ENCODE measurements at places on chromosomes 11 and 22.
A peak's percentile ranks its signal among the peaks of the same experiment; 100 is the strongest.

DNA sequence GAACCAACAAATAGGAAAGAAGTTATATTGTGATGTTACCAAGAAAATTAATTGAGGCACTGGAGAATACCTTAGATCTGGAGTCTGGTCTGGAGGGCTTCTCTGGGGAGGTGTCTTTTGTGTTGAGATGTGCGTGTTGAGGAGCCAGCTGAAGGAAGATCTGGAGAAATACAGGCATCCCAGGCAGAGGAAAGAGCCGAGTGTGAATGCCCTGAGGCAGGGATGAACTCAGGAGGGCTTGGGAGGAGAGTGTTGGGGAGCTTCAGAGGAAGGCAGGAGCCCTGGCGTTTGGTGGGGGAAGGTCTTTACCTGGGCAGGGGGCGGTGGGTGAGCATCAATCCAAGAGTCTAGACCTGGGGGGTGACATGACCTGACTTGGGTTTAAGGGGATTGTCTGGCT, 13.1 kb downstream of the SYNGR1 start:
- DNase-seq, result no peak
- H3K4me1 ChIP-seq, result no peaks in the 10 kb centered on the region
- no peak overlapping the region for H3K27ac ChIP-seq
- H3K27me3 ChIP-seq, result peaks cover 9% of the 10 kb centered on the region
- H3K36me3 ChIP-seq, result peaks cover 2% of the 10 kb centered on the region

GRCh38 chr11:30710221-30710620, 124.1 kb upstream of the MPPED2 start:
- H3K4me1 ChIP-seq, result no peaks in the 10 kb centered on the region
- H3K4me3 ChIP-seq, result no peak overlapping the region
- H3K27me3 ChIP-seq, result no peaks in the 10 kb centered on the region
- no peak overlapping the region for H3K27ac ChIP-seq
- no peak for DNase-seq

GRCh38 chr11:78397398-78397797, 20.2 kb downstream of the GAB2 start:
- no peaks in the 10 kb centered on the region for H3K27me3 ChIP-seq
- DNase-seq, result no peak
- no peak overlapping the region for H3K27ac ChIP-seq
- peaks cover 4% of the 10 kb centered on the region for H3K36me3 ChIP-seq
- peaks cover 8% of the 10 kb centered on the region for H3K4me1 ChIP-seq

- H3K4me3 ChIP-seq, result peak overlapping the region; percentile 100
- H3K36me3 ChIP-seq, result peaks cover 18% of the 10 kb centered on the region
- H3K4me1 ChIP-seq, result peaks cover 58% of the 10 kb centered on the region
- no peaks in the 10 kb centered on the region for H3K27me3 ChIP-seq
- DNase-seq, result peak; percentile 94
These were observed 6.2 kb upstream of the NEAT1 start for GRCh38 chr11:65416341-65416824.

DNA sequence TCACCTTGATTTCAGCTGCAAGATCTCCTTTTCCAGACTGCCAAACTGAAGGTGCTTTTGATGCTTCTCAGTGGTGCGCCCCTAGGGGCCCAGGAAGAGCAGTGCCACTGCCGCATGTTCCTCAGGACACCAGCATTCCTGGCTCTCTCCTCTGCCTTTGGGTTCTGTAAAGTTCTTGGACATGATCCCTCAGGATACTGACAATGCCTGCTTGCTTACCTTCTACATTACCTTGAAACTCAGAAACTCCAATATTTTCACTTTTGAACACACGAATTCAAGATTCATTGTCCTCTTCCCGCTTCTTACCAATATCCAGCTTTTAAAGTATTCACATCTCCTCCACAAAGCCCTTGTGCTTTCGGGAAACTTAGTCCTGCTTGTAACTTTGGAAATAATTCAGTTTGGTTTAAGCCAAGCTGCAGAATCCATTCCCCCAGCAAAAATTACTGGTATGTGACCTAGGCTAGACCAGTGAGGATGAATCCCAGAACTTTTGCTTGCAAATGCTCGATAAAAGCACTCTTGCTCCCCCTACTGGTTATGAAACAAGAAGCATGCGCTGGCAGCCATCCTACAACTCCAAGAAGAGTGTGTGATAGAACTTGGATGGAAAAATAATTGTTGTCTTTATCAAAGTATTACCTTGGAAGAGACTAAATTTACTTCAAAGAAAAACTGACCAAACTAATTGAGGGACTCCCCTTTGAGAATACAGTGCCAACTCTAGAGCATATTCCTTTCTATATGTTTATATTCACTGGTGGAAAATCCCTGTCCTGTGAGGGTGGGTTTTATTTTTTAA, 16.5 kb upstream of the OR5B21 start:
- peaks cover 28% of the 10 kb centered on the region for H3K36me3 ChIP-seq
- peaks cover 23% of the 10 kb centered on the region for H3K4me1 ChIP-seq
- DNase-seq, result no peak
- H3K27me3 ChIP-seq, result no peaks in the 10 kb centered on the region

- DNase-seq, result no peak
- no peaks in the 10 kb centered on the region for H3K27me3 ChIP-seq
- peak overlapping the region; percentile 11 for H3K4me3 ChIP-seq
- H3K36me3 ChIP-seq, result peaks cover 11% of the 10 kb centered on the region
These were observed 29.2 kb downstream of the SREBF2 start for GRCh38 chr22:41862160-41862529.

- DNase-seq, result no peak
- H3K4me1 ChIP-seq, result peaks cover 36% of the 10 kb centered on the region
- H3K27ac ChIP-seq, result peak overlapping the region; percentile 96
- H3K36me3 ChIP-seq, result peaks cover 30% of the 10 kb centered on the region
These were observed 1.1 kb downstream of the FCHSD2 start for GRCh38 chr11:73141031-73141308.

DNA sequence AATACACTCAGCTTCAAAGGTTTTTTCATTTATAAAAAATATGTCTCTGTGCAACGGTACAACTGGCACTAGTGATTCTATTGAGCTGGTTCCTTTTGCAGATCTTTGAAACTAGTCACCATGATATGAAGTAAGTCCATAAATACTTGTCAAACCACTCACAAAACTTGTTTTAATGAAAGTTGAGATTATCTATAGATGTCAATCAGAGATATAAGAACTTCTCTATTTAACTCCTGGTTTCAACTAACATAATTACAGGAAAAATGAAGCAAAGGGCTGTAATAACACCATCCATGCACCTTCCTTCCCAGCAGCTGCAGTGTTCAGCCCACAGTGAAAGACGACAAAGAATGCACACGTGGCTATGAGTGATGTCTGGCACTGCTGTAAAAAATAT, 44.7 kb downstream of the TMEM123 start:
- peak overlapping the region; percentile 79 for H3K27ac ChIP-seq
- H3K27me3 ChIP-seq, result no peaks in the 10 kb centered on the region
- peaks cover 53% of the 10 kb centered on the region for H3K4me1 ChIP-seq
- no peak overlapping the region for H3K4me3 ChIP-seq
- peaks cover 25% of the 10 kb centered on the region for H3K36me3 ChIP-seq

DNA sequence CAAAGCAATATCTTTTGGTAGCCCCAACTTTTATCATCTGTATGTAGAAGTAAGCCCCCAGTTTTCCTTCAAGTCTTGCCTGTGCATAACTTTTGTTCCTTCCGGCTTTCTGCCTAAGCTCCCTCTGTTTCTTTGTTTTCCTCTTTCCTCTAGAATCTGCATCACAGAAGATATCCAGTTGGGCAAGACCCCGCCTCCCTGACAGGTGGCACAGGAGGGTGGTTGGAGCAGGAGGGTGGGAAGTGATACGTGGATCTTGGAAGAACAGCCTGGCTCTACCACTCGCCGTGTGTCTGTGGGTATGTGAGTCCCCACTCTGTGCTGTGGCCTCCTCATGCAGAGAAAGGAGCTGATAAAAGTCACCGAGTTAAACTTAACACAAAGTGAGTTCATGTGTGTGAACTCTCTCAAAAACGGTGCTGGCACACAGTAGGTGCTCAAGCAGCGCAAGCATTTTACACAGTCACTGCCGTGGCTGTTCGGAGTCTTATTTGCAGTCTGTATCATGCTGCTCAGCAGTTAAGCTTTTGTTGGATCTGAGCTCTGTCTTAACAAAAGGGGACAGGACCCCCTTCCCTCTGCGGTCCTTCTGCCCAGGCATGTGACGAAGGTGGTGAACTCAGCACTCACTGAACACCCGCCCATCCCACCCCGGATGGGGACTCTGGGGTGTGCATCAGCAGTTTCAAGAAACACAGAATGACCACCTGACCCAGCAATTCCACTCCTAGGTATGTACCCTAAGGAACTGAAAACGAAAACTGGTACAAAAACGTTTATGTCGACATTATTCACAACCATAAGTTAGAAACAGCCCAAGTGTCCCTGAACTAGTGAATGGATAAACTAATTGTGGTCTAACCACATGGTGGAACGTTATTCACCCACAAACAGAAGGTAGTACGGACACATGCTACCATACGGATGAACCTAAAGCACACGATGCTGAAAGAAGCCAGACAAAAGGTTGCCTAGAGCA, 249.1 kb downstream of the CTTN start:
- H3K27ac ChIP-seq, result no peak overlapping the region
- H3K4me3 ChIP-seq, result no peak overlapping the region
- peaks cover 2% of the 10 kb centered on the region for H3K36me3 ChIP-seq
- peaks cover 56% of the 10 kb centered on the region for H3K27me3 ChIP-seq
- DNase-seq, result no peak

DNA sequence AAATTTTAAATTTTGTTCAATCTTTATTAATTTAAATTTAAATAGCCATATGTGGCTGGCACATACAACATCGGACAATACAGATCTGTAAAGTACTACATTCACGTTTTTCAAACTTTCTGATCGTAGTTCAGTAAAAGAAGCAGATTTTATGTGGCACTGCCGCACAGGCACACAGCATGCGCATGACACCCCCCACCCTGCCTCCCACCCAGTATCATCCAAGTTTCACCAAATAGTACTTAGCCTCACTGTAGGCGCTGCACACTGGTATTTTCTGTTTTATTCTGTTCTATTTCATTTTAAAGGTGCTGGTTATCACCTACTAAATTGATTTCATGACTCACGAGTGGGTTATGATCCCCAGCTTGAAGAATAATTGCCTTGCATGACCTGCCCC, 159.9 kb downstream of the HIPK3 start:
- H3K4me1 ChIP-seq, result no peaks in the 10 kb centered on the region
- no peak overlapping the region for H3K27ac ChIP-seq
- DNase-seq, result no peak
- peaks cover 48% of the 10 kb centered on the region for H3K27me3 ChIP-seq
- H3K36me3 ChIP-seq, result no peaks in the 10 kb centered on the region

DNA sequence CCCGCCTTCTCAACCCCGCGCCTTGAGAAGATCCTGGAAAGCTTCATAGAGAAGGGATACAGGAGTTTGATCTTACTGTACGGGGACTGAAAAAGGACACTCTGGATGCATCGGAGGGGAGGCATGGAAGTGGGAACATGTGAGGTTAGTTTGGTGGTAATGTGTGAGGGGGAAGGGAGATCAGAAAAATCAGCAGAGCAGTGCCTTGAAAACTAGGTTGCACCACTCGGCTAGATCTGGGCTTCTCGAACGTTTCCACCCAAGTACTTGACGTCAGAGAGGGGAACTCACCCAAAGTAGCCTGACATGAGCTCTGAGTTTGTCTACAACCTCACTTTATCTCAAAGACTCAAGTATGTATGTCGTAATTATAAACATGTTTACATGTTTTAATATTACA, 14.5 kb downstream of the USP35 start:
- H3K27ac ChIP-seq, result peak overlapping the region; percentile 98
- no peak for DNase-seq
- H3K36me3 ChIP-seq, result peaks cover 17% of the 10 kb centered on the region
- H3K4me3 ChIP-seq, result peak overlapping the region; percentile 76
- no peaks in the 10 kb centered on the region for H3K27me3 ChIP-seq

DNA sequence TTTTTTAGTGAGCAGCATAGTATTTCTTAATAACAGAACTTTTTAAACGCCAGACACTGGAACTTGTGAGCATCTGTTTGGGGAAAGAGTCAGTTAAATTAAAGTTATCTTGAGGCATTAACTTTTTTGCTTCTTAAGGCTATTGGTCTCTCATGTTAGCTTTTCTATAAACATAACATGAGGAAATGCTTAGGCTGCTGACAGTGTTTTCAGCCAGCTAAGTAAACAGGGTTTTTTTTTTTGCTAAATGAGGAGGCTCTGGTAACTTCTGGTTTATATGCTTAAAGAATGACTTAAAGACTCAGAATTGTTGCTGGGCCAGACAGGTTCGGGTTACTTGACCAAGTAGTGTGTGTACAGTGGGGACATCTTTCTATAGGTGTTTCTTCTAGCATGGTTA, 95.8 kb upstream of the ALKBH3 start:
- no peaks in the 10 kb centered on the region for H3K27me3 ChIP-seq
- no peak for DNase-seq
- H3K4me1 ChIP-seq, result peaks cover 6% of the 10 kb centered on the region
- no peaks in the 10 kb centered on the region for H3K36me3 ChIP-seq

- H3K27me3 ChIP-seq, result no peaks in the 10 kb centered on the region
- no peaks in the 10 kb centered on the region for H3K36me3 ChIP-seq
- H3K4me1 ChIP-seq, result no peaks in the 10 kb centered on the region
- H3K27ac ChIP-seq, result no peak overlapping the region
- H3K4me3 ChIP-seq, result no peak overlapping the region
These were observed 381.9 kb upstream of the TENM4 start for GRCh38 chr11:79822766-79823165.

DNA sequence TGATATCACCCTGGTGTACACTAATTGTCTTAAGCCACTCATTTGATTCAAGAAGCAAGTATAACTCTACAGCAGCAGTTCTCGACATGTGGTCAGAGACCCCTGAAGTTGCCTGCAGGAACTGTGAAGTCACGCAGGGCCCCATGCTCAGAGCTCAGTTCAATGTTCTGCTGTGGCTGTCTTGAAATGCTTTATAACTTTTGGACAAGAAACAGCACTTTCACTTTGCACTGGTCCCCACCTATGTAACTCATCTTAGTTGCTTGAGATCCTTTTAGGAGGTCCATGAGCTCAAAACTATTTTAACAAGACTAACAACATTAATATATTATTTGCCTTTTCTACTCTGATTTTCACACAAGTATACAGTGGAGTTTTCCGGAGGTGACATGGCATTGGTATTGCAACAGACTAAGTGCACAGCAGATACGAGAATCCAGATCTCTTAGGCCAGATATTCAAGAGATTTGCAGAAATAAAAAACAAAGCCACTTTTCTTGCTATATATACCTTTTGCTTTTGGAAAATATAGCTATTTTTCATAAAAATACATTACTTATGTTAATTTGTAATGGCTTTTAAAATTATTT, 64.8 kb downstream of the PRR5L start:
- peak overlapping the region; percentile 81 for H3K27ac ChIP-seq
- DNase-seq, result no peak
- H3K36me3 ChIP-seq, result no peaks in the 10 kb centered on the region
- no peaks in the 10 kb centered on the region for H3K27me3 ChIP-seq
- peaks cover 79% of the 10 kb centered on the region for H3K4me1 ChIP-seq

GRCh38 chr11:128324051-128324481, 263.3 kb downstream of the ETS1 start:
- peaks cover 20% of the 10 kb centered on the region for H3K36me3 ChIP-seq
- no peak for DNase-seq
- no peaks in the 10 kb centered on the region for H3K27me3 ChIP-seq
- peak overlapping the region; percentile 93 for H3K27ac ChIP-seq
